ENCODE measurements at places on chromosomes 16 and 17.

GRCh38 chr16:2167068-2167638 lies 11.6 kb downstream of the TRAF7 start:
- no peak for DNase-seq

GRCh38 chr16:73418691-73419090 lies 370.8 kb upstream of the ZFHX3 start:
- DNase-seq = no peak

DNA sequence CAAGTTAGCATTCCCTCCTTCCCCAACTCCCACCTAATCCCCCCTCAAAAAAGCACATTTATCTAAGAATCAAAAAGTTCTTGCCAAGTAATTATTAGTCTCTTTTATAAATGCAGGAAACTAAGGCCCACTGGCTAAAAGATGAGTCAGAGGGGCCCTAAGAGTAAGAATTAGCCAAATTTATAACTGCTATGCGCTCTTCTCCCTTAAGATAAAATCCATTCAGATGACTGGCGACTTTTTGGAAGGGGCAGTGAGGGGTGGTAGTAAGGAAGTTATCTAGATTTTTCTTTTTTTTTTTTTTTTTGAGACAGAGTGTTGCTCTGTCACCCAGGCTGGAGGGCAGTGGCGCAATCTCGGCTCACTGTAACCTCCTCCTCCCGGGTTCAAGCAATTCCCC lies 17.1 kb downstream of the ZNF652 start:
- no peak for DNase-seq

- peak; percentile 78 for DNase-seq
Measured at GRCh38 chr17:2070241-2071023, 15.5 kb downstream of the HIC1 start.

GRCh38 chr17:65593092-65593854 lies 31.8 kb upstream of the AXIN2 start:
- no peak for DNase-seq

DNA sequence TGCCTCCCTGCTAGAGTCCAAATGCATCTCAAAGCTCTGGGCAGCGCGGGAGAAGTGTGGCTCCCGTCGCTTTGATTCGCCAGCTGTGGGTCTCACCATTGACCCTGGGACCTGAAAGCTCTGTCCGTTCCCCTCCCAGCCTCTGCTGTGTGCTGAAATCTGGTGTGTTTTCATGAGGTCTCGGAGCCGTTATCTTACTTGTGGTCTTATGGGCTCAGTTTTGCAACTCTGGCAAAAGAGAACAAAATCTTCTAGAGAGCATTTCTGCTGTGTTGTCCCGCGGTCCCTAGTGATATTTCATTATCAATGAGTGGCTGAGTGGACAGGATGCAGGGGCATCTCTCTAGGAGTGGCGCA lies 13.3 kb downstream of the CRISPLD2 start:
- DNase-seq = no peak

DNA sequence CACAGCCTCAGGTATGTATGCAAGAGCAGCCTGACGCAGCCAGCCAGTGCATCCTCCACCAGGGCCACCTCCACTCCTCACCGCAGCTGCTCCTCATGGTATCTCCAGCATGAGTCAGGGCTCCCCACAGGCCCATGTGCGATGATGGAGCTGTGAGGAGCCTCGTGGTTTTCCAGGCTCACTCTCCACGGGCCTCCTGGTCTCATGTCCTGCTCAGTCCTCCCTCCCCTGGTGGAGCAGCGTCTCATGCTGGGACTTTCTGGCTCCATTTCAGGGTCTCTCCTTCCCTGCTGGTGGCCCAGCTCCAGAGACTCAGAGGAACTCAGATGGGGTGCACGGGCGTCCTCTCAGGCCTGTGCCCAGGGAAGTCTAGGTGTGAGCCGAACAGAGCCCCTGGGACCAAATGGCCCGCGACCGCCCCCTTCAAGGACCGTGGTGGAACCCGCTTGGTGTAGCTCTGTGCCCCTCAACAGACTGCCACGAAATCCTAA lies 70.4 kb downstream of the METRNL start:
- DNase-seq = no peak

GRCh38 chr17:17557796-17558195 lies 33.7 kb downstream of the PEMT start:
- no peak for DNase-seq

DNA sequence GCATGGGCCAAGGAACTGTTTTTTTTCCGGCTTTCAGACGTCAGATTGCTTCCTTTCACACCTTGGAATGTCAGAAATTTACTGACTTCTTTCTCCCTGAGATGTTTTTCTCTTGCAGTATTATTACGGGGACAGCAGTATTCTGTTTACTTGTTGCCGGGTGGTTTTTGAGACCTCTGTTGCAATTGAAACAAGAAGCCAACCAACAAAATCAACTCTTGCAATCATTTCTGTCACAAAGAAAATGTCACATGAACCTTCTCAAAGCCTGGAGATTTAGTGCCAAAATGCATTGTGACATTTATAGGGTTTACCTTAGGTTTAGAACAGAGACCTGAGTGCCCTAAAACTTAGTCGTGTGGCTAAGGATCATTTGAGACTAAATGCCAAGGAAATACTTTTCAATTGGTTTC lies 174.3 kb downstream of the MAP2K6 start:
- no peak for DNase-seq

- no peak for DNase-seq
Measured at GRCh38 chr17:28849281-28849680, 5.5 kb upstream of the ERAL1 start.

GRCh38 chr16:57528499-57529390 lies 7.6 kb downstream of the CCDC102A start:
- DNase-seq = no peak

- no peak for DNase-seq
Measured at GRCh38 chr16:77063676-77064016, 127.3 kb upstream of the MON1B start.

DNA sequence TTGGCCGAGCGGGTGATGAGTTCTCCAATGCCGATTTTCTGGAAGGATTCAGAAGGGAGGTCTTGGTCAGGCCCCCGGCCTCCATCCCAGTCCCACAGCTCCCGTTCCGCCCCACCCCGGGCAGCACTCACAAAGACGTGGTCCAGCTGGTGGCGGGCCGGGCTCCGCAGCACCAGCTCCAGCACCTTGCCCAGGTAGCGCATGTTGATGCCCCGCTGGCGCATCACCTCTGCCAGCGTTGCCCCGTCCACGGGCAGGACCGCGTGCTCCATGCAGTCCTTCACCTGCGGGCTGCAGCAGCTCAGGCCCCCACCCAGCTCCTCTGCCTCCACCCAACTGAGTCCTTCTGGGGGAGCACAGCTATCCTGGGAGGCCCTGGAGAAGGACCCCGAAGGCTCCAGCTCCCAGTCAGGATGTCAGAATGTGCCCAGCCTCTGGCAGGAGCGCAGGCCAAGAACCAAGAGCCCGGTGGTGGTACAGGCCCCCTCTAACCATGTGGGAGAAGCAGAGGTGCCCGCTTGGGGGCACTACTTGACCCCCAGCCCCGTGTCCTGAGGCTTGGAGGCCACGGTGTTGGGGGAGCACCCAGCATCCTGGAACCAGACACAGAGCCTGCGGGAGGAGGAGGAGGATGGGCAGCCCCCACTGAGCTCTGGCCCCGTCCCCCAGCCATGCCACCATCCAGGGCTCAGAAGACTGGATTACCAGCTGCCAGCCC lies 16.2 kb downstream of the CLUH start:
- DNase-seq = no peak

- no peak for DNase-seq
Measured at GRCh38 chr17:68734187-68734900, 133.2 kb upstream of the FAM20A start.

DNA sequence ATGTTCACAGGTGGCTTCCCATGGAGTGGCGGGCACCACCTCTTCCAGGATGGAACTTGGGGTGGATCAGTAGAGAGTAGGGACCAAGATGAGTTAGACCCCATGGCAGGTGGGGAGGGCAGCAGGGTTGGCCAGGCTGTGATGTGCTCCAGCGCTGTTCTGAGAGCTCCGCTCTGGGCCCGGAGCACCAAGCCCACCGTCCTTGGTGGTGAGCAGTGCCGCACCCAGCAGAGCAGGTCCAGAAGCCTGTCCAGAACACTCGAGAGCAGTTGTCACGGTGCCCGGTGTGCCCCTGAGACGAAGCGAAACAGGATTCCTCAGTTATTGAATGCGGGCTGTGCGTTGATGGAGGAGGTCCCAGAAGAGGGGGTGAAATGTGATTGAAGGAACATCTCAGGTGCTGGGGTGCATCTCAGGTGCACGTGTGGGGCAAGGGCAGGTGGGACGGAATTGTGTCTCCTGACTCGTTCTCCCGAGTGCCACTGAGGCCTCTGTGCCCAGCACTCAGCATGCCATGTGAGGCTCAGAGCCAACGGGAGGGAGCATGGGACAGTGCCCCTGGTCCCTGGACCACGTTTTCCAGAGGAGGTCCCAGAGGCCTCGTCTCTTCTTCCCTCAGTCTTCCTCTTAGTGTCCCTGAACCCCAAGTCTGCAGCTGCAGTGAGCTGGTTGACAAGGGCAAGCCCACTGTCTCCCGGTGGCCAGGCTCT lies 39.5 kb downstream of the COX4I1 start:
- DNase-seq = no peak

GRCh38 chr17:70028978-70029767 lies 45.9 kb upstream of the KCNJ16 start:
- no peak for DNase-seq

DNA sequence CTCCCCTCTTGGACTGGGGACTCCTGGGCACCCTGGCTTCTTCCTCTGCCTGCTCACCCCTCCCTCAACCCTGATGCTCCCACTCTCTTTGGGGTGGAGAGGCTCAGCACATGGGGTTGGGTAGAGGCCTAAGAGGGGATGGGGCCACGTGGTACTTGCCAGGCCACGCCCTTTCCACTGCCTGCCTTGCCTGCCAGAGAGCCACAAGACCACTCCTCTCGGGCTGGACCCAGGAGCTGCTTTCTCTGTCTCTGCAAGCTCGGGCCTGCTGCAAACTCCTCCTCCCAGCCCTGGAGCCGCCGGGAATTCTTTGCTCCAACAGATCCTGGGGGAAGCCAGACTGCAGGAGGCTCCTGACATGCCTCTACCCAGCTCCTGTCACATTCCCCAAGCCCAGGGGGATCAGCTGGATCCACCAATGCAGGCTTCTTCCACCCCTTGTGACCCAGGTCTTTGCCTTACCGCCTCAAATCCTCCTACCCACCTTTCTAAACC lies 11.8 kb downstream of the DLX4 start:
- DNase-seq = no peak

DNA sequence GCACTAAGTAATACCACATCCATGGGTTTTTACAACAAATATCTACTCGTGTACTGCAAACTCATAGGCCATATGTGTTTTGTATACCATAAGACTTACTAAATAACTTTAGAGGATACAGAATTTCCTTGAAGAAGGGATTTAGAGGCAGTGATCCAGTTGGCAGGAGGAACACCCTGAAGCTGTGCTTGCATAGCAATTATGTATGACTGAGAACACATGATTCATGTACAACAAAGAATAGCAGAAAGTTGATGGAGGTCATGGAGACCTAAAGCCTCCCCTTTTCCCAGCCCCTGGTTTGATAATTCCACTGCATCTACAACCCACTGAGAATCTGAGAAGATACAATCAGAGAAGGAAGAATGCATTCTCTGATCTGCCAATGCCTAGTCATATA lies 83.8 kb upstream of the PMFBP1 start:
- no peak for DNase-seq

DNA sequence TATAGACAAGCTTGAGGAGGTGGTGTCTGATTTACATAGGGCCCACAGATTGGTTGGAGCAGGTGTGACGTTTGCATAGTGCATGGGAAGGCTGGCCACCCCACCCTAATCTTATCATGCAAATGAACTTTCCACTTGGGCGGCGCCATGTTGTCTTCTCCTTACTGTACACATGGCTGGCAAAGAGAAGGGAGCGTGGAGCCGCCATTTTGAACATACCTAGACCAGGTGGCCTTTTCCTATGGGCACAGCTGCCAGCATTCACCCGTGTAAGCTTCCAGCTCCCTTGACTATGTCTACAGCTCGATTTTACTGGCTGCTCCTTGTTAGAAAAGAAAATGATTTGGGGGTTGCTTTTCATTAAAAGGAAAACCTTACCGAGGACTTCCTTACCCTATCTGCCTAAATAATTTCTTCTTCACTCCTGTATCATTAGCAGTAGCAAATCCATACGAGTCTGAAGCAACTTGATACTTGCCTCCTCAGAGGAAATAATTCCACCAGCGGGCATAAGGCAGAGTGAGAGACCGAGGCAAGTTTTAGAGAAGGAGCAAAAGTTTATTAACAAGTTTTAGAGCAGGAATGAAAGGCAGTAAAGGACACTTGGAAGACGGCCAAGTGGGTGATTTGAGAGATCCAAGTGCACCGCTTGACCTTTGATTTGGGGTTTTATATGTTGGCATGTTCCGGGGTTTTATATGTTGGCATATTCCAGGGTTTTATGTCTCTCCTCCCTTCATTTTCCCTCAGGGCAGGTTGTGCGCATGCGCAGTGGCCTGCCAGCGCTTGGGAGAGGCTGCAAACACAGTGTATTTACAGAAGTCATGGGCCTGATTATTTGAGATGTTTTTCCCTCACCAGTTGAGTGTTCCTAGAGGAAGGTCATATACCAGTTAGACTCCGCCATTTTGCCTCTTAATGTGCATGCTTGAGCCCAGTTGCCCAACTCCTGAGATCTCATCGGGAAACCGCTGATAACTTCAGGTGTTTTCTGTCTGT lies 65.7 kb downstream of the MARF1 start:
- DNase-seq = no peak

- no peak for DNase-seq
Measured at GRCh38 chr16:51710186-51710585, 559.1 kb upstream of the SALL1 start.

- DNase-seq = no peak
Measured at GRCh38 chr16:28590384-28591340, 6.2 kb downstream of the SULT1A2 start.

DNA sequence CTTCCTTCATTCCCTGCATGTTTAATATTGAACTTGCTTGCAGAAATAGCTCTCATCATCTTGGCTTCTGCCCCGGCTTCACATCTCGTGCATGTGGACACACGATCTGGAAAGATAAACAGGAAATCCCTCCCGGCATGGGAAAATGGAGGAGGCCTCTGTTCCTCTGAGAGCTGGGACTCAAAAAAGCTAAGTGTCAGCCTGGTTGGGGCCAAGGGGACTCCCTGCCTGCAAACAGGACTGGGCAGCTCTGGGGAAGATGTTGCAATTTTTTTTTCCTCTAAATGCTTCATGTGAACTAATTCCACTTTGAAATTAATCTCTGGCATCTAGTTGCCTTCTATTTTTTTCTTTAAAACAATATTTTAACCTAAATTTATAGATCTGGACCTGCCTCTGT lies 24.8 kb downstream of the ITPRIPL2 start:
- DNase-seq = no peak

- no peak for DNase-seq
Measured at GRCh38 chr17:5558815-5559785, 25.2 kb downstream of the NLRP1 start.

- DNase-seq = no peak
Measured at GRCh38 chr17:21061971-21062526, 19.2 kb upstream of the USP22 start.

GRCh38 chr17:69828087-69828486 lies 246.9 kb upstream of the KCNJ16 start:
- no peak for DNase-seq

GRCh38 chr17:9987779-9988585 lies 82.9 kb upstream of the RCVRN start:
- no peak for DNase-seq
